ENCODE measurements at places on chromosomes 2 and 18.

- DNase-seq: no peak
These were observed 83.6 kb upstream of the ETAA1 start for GRCh38 chr2:67313536-67313935.

DNA sequence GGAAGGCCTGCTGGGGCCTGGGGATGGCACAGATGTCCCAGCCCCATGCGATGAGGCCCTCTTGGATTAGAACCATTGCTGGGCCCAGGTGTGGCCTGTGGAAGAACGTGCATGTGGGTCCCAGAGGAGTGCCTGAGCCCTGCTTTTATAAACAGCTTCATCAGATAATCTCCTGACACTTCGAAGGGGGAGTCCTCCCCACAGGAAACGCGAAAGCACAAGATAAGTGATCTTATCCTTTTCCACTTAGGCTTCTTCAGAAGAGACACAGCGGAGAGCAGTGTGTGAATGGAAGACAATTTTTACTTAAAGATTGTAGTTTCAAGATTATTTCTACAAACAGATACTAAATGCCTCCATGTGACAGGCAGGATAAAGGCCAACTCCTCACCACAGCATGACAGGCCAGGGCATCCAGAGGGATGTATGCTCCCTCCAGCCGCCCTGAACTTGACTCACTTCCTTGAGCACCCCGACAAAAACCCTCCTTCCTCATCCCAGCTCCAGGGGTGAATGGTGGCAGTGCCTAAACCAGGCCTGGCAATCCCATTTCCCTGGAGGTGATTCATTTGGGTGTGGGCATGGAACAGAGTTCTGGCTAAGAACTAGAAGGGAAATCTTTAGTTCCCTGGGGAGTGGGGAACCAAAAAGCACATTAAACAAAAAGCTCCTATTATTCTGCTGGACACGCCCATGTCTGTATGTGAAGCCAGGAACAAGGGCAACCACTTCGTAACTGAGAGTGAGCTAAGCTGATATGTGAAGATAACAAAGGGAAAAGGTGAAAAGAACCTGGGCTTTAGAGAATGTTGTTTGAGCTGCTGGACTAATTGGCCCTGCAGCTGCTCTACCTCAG lies 56.2 kb upstream of the TMEM163 start:
- DNase-seq: no peak

DNA sequence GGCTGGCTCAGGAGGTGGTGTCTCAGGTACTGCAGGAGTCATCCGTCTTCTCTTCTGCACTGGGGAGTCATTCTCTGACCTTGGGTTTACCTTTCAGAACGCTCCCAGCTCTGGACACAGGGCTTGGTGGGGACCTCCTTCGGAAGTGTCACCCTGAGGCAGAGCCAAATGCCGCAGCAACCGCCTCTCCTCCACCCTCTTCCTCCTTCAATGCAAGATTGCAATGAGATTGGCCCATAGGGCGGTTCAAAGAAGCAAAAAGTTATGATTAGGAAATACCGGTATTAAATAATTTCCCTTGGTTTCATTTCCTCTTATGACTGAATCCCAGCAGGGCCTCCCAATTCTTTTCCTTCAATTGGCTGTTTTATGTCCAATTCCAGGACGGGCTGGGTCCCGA lies 178.8 kb downstream of the ACKR3 start:
- no peak for DNase-seq

- no peak for DNase-seq
These were observed 165.2 kb downstream of the SH3BP4 start for GRCh38 chr2:235116885-235117492.

- no peak for DNase-seq
These were observed 187.8 kb downstream of the FTCDNL1 start for GRCh38 chr2:199663157-199663556.

DNA sequence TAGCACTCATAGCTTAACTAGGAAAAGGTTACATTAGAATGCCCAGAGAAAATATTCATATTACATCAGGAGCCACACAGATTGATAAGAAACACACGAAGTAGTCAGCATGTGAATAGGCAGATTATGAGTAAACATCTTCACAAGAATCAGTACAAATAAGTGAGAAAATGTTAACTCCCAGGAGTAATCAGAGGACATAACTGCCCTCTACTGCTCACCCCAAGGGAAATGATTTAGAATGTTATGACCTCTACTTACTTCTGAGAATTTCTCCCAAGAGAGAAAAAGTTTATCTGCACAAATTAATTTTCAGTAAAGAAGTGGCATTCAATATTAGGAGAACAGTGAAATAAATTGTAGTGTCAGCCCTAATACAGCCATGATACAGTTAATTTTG lies 39.1 kb upstream of the ACKR3 start:
- no peak for DNase-seq

GRCh38 chr18:11831921-11832320 lies 19.3 kb upstream of the CHMP1B start:
- no peak for DNase-seq

DNA sequence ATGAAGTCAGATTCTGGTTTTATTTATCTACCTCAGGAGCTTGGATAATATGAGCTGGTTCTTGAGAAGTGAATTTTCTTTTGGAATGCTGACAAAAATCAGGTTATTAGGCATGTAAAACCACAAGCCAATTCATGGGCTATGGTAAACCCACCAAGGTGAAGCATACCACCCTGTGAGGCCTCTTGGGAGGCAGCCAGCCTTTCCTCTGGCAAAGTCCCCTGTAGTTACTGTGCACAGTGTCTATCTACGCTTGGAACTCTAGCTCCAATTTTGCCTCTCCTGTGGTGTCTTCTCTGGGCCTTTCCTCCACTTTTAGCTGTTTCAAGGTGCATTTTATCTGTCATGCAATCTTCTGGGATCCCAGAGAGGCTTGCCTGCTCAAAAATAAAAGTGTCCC lies 242.7 kb upstream of the ZSWIM2 start:
- DNase-seq: no peak

GRCh38 chr2:119407430-119408220 lies 24.0 kb upstream of the TMEM37 start:
- no peak for DNase-seq

- no peak for DNase-seq
These were observed 1226.6 kb upstream of the FAM98A start for GRCh38 chr2:34825686-34826085.

Measured in stimulated activated CD8-positive, alpha-beta memory T cell treated with anti-CD3 and anti-CD28 coated beads, Interleukin-12 subunit alpha, Interleukin-12 subunit beta, amount 100 ng/mL, for 4 hours (primary cell).